ENCODE measurements at places on chromosomes 5 and 9.

GRCh38 chr5:1507961-1508658 is 15.7 kb downstream of the LPCAT1 start:
- no peak for DNase-seq

GRCh38 chr5:116658830-116659229 is 84.2 kb upstream of the SEMA6A start:
- no peak for DNase-seq

GRCh38 chr5:74433255-74433895 is 207.2 kb downstream of the ENC1 start:
- DNase-seq: no peak

- DNase-seq: no peak
These were observed 7.2 kb downstream of the TAS2R1 start for GRCh38 chr5:9622971-9623421.

GRCh38 chr5:139296862-139297326 is 3.4 kb downstream of the MATR3 start:
- no peak for DNase-seq

DNA sequence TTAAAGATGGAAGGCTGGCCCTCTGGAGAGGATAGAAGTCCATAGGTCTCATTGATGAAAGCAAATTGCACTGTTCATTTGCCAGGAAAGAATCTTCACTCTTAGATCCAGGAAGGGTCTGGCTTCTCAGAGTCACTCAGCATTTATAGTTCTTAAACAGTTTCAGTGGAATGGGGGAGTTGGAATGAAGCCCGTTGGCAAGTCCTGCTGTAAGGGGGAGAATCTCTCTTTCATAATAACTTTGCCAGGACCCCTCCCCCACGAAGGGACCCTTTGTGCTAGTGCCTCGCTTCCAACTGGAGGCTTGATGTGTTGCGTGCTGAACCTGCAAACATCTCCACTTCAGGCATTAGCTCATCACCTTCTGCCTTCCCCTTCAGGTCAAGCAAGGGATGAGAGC is 57.1 kb downstream of the ENTREP1 start:
- DNase-seq: no peak

DNA sequence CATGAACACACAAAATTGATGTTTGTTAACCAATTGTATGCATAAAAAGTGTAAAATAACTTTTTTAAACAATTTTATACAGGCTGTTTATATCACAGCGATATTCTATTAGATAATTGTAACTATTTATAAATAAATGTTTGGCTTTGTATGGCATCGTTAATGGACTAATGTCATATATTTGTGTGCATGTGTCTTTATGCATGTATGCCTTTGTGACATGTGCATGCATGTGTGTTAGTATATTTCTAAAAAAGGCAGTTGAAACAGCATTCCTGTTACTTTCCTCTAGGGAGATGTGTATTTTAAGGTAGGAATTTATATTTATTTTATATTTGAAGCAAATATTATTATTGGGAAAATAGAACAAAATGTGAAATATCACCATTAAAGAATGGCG is 268.9 kb downstream of the CDH18 start:
- no peak for DNase-seq

DNA sequence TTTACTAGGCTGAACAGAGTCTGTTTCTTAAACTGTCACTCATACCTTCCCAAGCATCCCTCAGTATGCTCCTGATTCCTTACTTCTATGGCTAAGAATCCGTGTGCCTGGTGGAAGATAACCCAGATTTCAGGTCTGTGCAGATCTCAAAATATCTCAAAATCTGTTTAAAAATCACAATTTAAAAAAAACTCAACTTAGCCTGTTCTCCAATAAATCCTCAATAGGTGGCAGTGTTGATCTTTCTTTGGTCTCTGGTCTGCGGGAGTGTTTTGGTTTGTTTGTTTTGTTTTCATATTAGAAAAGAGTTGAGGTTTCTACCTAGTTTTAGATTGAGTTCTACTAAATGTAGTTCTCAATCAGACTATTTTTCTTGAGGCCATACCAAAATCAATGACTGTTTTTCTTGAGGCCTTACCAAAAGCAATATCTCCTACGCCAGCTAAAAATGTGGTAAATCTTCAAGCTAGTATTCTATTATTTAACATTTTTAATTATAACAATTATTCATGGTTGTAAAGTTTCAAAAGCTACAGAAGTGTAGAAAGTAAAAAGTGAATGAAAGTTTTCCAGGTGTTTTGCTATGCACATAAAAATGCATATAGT is 57.9 kb downstream of the TGFBR1 start:
- no peak for DNase-seq

DNA sequence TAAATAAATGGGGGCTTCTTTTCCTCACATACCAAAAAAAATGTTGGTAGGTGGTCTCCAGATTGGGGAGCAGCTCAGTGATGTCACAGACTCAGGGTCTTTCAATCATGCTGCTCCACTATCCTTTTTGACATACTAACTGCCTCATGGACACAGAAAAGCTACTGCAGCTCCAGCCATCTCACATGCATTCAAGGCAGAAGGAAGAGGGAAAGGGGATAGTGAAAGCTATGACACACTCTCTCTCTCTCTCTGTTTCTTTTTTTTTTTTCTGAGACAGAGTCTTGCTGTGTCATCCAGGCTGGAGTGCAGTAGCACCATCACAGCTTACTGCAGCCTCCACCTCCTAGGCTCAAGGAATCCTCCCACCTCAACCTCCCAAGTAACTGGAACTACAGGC is 7.9 kb upstream of the ADGRD2 start:
- DNase-seq: no peak

GRCh38 chr5:31886206-31886605 is 247.3 kb downstream of the PDZD2 start:
- DNase-seq: no peak

GRCh38 chr9:113574441-113575262 is 111.1 kb downstream of the RGS3 start:
- no peak for DNase-seq

DNA sequence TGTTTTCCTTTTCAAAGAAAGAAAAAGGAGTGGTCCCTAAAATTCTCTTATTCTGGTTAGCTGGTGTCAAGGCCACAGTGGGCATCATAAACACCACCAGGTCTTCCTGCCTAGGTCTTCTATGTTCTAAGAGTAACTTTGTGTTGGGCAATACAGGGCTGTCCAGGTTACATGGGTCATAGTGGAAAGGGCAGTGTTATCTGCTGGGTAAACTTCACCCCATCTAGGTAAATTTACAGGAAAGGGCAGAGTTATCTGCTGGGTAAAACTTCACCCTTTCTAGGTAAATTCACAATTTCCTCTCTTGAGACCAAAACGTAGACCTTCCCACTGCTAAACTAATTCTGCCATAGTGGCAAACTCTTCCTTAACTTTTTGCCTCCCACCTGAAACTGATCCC is 18.9 kb upstream of the JAKMIP2 start:
- no peak for DNase-seq

DNA sequence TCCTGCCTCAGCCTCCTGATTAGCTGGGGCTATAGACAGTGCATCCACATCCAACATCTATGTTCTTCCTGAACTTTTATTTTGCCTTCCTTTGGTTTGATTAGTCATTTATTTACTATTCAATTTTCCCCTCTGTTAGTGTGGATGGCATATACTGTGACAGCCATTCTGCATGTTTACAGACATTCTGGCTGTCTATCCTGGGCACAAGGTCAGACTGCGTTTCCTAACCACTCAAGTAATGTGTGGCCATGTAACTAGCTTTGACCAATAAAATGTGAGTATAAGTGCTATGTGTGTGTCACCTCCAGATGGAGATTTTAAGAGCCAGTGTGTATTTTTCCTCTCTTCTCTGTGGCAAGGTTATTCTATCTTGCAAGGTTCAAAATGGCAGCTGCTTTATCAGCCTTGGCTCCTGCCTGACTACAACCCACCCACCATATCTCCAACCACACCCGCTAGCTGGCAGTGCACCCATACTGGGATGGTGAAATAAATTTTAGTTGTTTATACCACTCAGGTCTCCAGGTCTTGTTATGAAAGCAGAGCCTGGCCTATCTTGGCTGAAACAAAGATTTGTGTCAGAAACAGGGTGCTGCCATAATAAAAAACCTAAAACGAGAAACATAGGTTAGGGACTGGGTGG is 32.2 kb downstream of the PDE6A start:
- DNase-seq: no peak

- no peak for DNase-seq
These were observed 1.0 kb upstream of the RABL6 start for GRCh38 chr9:136806631-136807201.

DNA sequence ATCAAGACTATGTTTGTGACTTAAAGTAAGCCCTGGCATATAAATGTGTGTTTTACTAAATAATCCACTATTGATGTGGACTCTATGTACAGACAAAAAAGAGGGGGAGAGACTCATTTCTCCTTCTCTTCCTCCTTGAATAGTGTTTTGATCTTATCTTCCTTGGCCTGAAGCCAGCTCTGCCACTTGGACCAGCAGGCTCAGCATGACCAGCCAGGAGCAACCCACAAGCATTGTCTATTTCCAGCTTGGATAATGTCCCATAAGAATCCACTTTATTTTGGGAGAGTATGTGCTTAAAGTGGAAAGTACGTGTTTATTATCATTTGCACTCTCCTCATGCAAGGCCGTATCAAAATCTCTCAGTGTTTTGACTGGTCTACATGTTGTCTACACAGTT is 23.8 kb upstream of the SLC46A2 start:
- DNase-seq: no peak

- DNase-seq: no peak
These were observed 7.8 kb downstream of the NINJ1 start for GRCh38 chr9:93126151-93126781.

GRCh38 chr9:19875291-19875920 is 86.6 kb upstream of the SLC24A2 start:
- DNase-seq: no peak

GRCh38 chr9:72808446-72808768 is 144.4 kb downstream of the ALDH1A1 start:
- no peak for DNase-seq

DNA sequence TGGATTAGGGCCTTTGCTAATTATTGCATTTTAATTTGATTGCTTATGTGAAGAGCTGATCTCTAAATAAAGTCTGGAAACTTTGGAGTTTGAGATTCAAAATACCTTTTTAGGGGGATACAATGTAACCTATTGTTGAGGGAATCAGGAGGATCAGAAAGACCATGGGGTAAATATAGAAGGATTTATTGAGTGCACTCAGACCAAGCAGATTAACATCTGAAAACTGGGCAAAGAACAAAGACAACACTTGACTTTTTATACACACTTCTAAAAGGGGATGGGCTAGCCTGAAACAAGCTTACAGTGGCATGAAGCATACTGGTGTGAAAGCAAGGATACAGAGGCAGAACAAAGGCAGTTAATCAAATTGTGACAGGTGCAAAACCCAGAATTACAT is 174.3 kb downstream of the MRPS30 start:
- DNase-seq: no peak

DNA sequence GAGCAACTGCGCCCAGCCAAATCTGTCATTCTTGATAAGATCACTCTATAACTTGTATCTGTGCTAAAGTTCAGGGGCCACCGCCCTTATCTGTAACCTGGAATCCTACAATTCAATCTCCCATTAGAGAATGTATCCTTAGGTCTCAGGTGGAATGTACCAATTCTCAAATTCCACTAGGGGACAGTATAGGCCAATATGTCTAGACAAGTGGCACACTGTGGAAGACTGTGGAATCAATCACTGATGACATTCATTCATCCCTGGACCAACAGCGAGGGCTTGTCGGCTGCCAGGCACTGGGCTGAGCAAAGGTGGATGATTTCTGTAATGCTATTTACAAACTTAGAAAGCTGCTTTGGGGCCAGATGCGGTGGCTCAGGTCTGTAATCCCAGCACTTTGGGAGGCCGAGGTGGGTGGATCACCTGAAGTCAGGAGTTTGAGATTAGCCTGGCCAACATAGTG is 28.7 kb upstream of the MEGF9 start:
- no peak for DNase-seq

GRCh38 chr9:123867034-123867433 is 62.9 kb downstream of the DENND1A start:
- DNase-seq: no peak

DNA sequence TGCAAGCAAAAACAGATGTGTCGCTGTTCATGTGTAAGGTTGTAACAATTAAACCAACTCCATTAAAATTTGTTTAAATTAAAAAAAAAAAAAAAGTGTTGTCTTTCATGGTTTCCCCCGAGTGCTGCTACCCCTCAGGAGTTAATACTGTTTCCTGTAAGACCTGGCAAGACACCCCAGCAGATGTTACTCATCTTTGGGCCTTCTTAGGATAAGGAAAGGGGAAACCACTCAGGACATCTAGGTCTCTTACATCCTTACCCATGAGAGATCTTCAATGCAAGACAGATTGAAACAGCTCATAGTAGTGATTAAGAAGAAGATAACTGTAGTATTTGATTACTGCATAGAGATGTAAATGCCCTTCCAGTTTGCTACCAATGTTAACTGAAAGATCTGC is 33.5 kb upstream of the F2R start:
- no peak for DNase-seq

All from activated T-helper 1 cell treated with anti-CD3 and anti-CD28 coated beads, Interleukin-2, amount 50 U/mL, for 16 hours (primary cell).